ENCODE measurements at places on chromosomes 1 and 21.
A peak's percentile ranks its signal among the peaks of the same experiment; 100 is the strongest.

DNA sequence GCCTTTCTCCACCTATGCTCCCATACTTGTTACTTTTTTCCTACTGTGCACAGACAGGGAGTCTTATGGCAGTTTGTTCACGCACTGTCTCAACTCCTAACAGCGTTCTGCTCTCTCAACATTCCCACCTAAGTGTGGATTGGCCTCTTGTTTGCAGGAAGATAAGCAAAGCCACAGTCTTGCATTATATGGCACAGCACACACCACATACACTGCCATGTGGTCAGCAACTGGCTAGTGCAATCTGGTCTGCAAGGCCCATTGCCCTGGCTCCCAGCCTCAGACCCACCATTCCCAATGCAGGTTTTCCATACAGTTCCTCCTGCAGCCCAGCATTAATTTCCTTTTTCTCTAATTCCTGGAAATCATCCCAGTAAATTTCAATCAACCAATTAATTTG, 38.3 kb upstream of the LAMC2 start:
- DNase-seq: no peak

GRCh38 chr1:198267921-198268320, 111.1 kb downstream of the NEK7 start:
- no peak for DNase-seq

DNA sequence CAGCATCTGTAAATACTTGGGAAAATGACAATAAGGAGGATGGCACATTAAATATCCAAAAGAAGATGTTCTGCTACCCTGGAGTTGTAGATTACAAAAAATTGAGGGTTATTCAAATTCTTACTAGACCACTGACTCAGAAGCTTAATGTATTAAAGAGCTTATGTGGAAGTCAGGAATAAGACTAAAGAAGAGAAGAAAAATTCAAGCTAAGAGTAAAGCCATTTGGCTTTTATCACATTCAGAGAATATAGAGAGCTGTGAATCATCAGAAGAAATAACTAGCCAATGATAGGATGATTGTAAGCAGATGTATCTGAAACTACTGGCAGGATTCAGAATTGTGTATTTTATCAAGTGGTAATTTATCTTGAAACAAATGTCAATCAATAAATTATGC, 237.0 kb downstream of the TBX15 start:
- DNase-seq: no peak

DNA sequence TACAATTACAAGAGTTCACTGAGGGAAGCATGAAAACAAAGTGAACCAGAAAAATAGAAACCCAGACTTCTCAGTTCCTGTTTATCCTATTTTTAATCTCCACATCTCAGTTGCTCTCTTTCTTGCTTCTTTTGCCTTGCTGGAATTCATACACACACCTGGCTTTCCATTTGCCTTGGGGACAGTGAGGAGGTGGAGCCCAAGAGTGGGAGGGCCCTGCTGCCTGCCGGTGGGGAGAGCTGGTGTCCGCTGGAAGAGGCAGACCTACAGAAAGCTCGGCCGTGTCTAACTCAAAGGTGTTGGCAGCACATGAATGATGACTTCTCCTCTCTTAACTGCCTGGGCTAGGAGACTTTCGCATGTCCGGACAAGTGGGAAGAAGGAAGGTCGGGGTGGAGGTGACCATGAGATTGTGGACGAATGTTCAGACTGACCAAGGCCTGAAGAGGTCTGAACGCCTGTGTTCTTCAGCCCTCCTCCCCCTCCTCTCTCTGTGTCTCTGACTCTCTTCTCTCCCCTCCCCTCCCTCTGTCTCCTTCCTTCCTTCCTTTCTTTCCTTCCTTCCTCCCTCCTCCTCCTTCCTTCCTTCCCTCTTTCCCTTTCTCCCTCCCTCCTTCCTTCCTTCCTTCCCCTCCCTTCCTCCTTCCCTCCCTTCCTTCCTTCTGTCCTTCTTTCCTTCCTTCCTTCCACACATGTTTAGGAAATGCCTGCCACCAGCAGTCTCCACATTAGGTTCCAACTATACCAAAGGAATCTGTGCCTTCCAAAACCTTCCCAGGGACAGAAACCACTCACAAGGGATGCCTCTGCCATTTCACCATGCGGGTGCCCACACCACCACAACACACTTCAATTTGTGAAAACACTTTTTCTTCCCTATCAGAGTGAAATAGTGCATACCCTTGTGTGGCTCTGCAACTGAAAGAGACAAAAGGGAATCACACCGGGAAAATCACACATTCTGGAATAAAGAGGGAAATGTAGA, 157.3 kb upstream of the RUNX1 start:
- no peak for DNase-seq

DNA sequence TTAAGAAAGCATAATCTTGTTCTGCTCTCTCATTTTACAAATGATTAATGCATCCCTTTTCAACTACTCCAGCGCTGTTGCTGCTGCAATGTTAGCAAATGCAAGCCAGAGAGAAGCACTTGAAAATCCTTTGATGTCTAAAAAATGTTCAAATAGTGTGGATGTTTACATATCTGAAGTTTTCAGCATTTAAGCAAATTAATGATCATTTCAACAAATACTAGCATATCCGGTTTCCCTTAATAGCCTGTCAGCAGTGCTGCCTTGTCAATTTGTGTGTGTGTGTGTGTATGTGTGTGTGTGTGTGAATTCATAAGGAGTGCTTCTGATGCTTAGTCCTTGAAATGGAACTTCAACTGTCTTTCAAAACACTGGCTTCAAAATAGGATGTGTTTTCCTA, 48.1 kb upstream of the WNT2B start:
- DNase-seq: no peak

- DNase-seq: no peak
Observed at GRCh38 chr1:200260597-200261335, 149.1 kb downstream of the ZNF281 start.

DNA sequence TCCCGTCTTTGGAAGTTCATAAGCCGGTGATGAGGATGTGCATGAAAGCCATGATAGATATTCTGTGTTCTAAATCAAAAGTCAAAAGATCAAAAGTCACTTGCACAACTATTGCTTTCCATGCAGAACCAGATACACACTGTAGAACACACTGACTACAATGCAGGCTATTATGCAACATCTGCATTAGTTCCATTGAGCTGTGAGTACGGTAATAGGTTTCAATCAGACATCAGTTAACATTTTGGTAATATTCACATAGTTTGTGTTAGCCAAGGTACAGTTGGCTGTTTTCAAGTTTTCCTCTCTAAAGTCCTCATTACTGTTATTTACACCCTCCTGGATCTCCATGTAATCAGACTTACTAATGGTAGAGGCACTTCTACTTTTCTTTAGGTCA, 3.1 kb downstream of the KCNA2 start:
- DNase-seq: no peak

DNA sequence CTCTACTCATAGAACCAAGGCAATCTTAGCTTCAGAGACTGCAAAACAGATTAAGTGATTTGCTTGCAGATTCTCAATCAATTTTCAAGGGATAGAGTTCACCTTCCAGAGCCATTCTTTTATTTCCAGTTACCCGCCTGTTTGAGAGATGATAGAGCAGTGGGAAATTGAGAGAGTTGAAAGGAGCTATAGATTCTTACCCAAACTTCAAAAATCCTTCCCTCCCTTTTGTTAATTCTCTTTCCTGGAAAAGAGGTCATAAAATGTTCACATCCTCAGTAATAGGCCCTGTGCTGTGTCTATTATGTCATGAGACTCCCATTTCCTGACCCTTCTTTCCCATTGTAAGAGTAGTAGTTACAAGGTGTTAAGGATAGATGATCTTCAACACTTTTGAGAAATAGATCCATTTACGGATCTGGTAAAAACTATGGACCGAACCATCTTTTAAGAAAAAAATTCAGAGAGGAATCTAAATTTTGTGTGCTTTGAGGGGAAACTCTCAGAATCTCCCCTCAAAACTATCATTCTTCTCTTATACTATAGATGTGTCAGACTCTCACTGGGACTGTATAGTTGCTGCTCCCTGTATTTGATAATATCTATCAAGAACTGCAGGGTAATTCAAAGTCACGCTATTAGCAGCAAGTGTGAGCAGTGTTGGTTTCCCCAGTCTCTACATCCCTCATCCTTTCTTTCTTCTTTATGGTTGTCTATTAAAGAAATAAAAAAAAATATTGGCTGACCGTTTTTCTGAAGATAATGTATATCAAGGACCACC, 8.0 kb downstream of the RGS4 start:
- DNase-seq: no peak

DNA sequence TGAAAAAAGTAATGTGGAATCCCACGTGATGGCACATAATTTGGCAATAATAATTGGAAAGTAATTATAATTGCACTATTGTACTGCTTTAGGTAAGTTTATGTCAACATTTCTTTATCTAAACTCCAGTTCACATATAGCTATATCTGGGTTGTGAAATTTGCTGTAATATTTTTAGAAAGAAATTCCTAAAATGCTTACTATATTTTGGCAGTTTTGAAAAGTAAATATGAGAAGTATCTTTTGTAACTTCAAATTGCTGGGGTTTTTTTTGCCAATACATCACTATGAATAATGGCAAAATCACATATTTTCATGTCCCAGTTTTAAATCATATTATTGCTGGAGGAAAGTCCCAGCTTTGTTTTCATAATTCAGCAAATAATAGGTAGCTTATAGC, 197.5 kb downstream of the PDE4B start:
- no peak for DNase-seq

DNA sequence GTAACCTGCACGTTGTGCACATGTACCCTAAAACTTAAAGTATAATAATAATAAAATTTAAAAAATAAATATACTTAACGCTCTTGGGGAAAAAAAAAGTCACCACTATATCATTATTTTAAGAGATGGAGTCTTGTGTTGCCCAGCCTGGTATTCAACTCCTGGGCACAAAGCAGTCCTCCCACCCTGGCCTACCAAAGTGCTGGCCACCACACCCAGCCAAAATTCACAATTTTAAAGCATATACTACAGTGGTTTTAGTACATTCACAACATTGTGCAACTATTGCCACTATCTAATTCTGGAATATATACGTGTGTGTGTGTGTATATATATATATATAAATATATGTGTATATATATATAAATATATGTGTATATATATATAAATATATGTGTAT, 5.9 kb downstream of the HMGN2 start:
- DNase-seq: no peak

DNA sequence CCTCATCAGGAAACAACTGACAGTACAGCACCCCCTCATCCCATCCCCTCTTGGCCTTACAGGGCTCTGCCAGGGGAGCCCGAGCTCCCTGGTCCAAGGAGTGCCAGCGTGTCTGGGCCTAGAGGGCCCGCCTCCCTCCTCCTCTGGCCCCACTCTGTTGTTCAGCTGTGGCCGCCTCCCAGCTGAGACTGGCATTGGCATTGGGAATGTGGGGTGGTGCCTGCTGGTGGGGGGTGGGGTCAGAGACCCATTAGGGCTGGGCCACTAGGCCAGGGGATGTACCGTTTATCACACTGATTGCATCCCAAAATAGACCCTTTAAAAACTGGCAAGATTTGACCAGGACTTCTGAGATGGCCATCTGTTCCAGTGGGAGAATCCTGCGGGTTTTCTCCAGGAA, 1.4 kb downstream of the LDLRAP1 start:
- DNase-seq: no peak

- DNase-seq: peak; percentile 54
Observed at GRCh38 chr1:17201201-17202021, 3.5 kb upstream of the PADI1 start.

GRCh38 chr21:35325953-35326352, 276.9 kb upstream of the RUNX1 start:
- no peak for DNase-seq

DNA sequence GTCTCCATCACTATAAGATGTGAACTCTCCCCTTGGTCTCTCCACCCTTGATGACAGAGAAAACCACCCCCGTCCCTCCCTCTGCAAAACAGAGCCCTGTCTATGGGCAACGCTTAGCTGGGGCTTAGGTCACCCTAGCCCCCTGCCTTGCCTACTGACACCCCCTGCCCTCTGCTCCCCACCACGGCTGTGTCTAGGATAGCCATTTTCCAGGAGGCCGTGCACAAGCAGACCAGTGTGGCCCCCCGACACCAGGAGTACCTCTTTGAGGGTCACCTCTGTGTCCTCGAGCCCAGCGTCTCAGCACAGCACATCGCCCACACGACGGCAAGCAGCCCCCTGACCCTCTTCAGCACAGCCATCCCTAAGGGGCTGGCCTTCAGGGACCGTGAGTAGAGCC, 8.5 kb downstream of the IKBKE start:
- DNase-seq: no peak

GRCh38 chr1:119075614-119076013, 64.8 kb downstream of the WARS2 start:
- no peak for DNase-seq

DNA sequence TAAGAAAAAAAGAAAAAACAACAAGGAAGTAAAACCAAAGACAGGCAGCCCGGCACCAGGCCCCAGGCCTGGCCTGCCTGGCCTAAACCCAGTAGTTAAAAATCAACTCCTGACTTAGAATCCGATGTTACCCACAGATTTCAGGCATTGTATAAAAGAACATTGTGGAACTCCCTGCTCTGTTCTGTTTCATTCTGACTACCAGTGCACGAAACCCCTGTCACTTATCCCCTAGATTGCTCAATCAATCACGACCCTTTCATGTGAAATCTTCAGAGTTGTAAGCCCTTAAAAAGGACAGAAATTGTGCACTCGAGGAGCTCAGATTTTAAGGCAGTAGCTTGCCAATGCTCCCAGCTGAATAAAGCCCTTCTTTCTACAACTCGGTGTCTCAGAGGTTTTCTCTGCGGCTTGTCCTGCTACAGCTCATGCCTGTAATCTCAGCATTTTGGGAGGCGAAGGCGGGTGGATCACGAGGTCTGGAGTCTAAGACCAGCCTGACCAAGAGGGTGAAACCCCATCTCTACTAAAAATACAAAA, 15.6 kb upstream of the MYOCOS start:
- no peak for DNase-seq

GRCh38 chr1:119542492-119542946, 35.5 kb downstream of the HSD3B1 start:
- no peak for DNase-seq

DNA sequence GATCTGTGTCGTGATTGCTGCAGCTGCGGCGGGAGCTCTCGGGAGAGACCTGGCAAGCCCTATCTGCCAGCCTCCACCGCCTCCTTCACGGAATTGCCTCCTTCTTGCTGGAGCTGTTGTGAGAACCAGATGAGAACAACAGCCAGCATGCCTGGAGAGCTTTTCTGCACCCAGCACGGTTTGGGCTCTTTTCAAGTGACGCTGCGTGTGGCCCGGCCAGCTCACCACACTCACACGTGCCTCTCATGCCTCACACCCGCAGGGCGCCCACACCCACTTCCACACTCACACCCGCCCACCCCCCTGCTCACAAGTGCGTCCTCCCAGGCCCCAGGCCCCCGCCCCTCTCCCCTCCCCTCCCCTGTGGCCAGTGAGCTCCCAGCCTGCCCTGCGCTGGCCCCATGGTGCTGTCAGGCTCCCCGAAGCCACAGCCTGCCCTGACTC, 135.7 kb upstream of the RUNX3 start:
- peak; percentile 72 for DNase-seq

Data from CD4-positive, alpha-beta T cell treated with Interleukin-10 for 1 hour (primary cell).